GM18507 (cell line): ENCODE measurements at places on chromosomes 2 and 18.

DNA sequence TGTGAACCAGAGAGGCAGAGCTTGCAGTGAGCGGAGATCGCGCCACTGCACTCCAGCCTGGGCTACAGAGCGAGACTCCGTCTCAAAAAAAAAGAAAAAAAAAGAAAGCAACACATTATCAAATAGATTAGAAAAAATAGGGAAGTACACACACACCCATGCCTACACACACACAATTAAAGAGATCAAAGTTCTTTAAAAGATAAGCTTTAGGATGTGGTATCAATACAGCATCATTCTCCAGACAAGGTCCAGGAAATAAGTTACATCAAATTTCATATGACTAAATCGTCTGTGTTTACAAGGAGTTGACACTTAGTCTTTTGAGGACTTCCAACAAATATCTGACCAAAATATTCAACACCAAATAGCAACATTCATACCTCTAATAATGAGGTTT, 25.7 kb downstream of the PGAP1 start:
- DNase-seq = no peak

DNA sequence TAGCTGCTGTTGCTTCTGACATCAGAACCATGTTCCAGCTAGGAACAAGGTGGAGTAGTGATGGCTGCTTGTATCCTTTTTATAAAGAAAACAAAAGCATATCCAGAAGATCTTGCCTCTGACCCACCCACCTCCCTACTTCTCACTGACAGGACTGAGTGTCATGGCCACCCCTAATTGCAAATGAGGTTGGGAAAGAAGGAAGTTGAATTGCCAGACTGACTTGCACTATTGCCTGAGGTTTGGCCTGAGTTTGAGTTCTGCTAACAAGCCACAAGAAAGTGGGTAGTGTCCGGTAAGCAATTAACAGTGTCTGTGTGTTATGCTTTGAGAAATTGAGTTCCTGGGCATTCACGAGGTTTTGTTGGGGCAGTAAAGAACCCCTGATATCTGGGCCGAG, 22.8 kb downstream of the SGPP2 start:
- DNase-seq = no peak

DNA sequence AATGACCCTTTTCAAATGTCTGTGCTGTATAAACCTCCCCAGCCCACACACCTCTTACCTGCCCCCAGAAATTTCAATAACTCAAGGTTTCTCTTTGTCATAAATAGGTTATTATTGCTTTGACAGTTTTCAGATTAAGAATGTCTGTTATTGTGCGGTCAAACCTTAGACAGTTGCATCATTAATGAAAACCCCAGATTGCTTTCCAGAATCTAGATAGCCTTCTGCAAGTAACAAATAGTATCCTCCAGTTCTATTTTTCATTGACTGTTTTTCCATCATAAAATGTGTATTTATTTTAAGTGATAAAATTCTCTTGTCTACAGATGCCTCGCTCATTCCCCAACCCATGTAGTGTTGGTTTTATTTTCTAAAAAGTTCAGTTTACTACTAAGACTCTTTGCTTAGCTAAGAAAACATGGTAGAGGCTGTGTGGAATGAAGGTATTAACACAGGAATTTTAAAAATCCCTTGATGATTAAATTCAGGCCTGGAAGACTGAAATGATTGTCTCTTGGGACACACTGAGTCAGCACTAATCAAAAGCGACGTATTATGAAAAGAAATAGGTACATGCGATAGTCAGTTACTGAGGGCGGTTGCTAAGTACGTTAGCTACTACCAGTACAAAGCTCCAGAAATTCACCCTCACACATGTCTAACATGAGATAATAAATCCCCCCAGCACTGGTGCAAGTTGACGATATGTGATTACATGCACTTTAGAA, 38.4 kb upstream of the ITGAV start:
- no peak for DNase-seq

DNA sequence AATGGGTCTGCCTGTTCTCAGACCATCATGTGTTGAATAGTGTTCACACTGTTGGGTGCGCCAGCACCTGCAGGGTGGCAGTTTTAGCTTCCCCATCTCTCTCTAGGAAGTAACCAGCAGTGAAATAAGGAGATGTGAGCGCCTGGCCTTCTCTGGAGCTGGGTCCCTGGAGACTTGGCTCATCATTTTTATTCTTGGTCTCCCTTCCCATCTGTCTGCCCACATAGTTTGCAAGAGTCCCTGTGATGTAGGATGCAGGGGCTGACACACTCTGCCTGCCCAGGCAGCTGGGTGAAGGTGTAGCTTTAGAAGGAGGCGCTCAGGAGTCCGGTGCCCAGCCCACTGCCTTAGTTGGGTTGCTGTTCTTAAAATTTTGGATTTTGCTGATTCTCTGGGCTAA, 172.2 kb downstream of the LDLRAD4 start:
- no peak for DNase-seq

GRCh38 chr2:150159300-150159699, 328.2 kb downstream of the RND3 start:
- DNase-seq = no peak

GRCh38 chr2:216492597-216493333, 5.9 kb upstream of the RPL37A start:
- no peak for DNase-seq

DNA sequence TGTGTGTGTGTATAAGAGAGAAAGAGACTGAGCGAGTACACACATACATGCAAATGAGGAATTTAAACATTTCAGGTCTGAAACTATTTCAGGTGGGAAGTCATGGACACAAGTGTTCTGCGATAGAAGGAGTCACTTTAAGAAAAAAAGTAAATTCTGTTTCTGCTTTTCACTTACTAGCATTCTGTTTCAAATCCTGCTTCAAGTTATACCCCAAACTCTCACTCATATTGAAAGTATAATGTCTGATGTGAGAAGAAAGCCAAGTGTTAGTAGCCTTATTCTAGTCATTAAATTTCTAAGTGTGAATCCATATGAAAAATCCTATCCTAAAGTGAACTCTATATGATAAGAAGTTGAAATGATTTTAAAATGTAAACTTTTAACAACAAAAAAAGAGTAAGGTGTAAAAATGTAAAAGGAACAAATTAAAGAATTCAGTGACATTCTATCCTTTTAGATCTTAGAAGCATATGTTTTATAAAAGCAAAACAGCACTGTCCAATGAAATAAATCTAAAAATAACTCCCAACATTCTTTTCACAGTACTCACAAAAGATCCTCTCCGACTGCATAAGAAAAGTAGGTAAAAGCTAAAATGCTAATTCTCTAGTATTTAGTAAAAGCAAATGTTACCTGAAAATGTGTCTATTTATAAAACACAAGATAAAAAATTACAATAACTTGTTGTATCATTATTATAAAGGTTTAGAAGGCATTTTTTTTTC, 570.6 kb downstream of the ZEB2 start:
- no peak for DNase-seq

DNA sequence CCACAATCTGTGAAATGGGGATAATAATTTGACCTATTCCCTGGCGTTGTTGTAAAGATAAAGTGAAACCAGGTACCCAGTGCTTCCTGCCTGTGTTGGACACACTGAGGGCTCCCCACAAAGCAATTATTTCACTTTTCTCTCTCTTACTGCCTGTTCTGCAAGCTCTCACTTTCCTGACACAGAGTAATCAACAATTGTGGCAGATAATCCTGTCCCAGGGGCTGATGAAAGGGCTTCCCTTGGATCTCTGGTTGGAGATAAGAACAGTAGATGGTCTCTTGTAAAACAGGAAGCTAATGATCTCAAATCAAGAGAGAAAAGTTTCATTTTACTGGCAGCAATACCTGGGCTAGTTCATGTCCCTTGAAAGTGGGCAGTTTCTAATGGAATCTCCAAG, 190.4 kb upstream of the EPHA4 start:
- DNase-seq = no peak
